ENCODE measurements at places on chromosomes 16 and 17.

GRCh38 chr17:4438162-4438944, 4.6 kb downstream of the SPNS3 start:
- DNase-seq, result no peak

- no peak for DNase-seq
Measured at GRCh38 chr17:50027172-50027880, 28.6 kb upstream of the ITGA3 start.

- no peak for DNase-seq
Measured at GRCh38 chr17:6392609-6393350, 42.1 kb downstream of the AIPL1 start.

- DNase-seq, result no peak
Measured at GRCh38 chr17:55426851-55427586, 5.4 kb upstream of the MMD start.

DNA sequence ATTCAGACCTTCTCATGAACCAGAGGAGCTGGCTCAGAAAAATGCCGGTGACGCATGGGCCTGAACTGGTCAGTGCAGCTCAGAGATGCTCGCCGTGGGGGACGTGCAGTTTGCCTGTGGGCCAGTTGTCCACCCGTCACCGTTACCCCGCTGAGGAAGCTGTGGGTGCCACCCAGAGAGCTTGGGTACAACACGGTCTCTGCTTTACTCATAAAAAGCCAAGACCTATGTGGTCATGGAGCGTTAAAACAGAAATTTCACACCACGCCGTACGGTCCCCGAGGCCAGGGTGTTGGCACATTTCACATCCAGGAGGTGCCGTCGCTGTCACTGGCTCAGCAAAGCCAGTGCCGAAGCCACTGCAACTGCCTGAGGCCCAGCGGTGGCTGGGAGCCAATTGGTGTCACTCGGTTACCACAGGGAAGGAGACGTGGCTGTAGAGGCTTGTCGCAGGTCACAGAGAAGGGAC, 120.9 kb downstream of the METRNL start:
- DNase-seq, result peak; percentile 48

- no peak for DNase-seq
Measured at GRCh38 chr17:45667591-45668171, 116.4 kb upstream of the CRHR1 start.

DNA sequence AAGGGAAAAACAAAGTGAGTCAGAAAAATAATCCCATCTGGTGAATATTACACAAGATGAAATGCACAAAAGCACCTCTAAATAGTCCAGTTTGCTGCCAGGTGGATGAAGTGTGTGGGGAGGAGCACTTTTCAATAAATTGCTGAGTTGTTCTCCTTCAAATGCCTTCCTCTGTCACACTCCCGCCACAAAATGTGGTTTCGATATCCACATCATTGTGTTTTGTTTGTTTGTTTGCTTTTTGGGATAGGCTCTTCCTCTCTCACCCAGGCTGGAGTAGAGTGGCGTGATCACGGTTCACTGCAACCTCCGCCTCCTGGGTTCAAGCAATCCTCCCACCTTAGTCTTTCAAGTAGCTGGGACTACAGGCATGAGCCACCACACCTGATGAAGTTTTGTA, 24.6 kb upstream of the SHISA9 start:
- DNase-seq, result no peak

DNA sequence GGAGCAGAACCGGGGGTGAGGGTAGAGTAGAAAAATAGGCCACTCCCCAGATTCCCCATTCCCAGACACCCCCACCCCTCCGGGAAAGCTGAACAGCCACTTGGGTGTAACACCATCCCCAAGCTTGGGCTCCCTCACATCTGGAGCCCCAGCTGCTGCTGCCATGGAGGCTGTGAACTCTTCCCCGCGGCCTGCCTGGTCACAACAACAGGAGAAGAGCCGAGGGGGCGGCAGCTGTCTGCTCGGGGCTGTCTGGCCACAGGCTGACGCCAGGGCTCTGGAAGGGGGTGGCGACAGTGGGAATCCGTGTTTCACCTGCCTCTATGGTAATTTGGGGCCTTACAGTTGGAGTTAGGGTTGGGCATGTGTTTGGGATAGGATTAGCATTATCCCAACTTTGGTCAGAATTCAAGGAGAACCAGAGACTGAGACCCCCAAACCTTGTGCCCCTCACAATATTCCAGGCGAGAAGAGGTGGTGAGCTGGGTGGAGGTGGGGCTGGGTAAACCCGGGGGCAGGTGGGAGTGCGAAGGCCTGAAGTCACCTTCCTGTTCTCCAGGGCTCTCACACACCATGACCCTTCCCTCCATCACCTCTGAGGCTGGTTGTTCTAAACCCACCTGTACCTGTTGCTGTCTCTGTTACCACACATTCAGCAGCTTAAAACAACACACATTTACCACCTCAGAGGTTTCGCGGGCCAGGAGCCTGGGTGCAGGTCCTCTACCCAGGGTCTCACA, 29.7 kb upstream of the NXPH3 start:
- no peak for DNase-seq

- DNase-seq, result no peak
Measured at GRCh38 chr17:65027305-65027704, 29.2 kb downstream of the GNA13 start.

- DNase-seq, result no peak
Measured at GRCh38 chr16:88938119-88938776, 38.8 kb downstream of the CBFA2T3 start.

GRCh38 chr16:73890186-73891128, 406.2 kb upstream of the PSMD7 start:
- no peak for DNase-seq

- no peak for DNase-seq
Measured at GRCh38 chr17:2571523-2572303, 21.7 kb upstream of the PAFAH1B1 start.

DNA sequence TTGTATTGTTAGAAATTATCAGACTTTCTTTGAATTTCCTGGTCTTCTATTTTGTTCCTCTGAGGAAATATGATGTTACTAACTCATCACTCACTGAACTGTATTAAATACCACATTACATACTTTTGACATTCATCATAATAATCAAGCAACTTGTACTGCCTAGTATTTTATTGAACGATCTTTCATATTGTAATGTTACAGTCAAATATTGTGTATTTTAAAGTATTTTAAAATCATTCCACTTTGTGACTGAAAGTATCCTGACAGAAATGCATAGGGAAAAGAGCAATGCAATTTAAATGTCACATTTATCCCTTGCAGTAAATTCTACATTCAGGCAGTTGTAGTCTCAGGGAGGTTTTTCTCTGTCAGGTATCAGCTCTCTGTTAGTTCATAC, 1557.4 kb downstream of the CDH8 start:
- no peak for DNase-seq

- DNase-seq, result no peak
Measured at GRCh38 chr17:30426292-30426691, 47.6 kb downstream of the CPD start.

DNA sequence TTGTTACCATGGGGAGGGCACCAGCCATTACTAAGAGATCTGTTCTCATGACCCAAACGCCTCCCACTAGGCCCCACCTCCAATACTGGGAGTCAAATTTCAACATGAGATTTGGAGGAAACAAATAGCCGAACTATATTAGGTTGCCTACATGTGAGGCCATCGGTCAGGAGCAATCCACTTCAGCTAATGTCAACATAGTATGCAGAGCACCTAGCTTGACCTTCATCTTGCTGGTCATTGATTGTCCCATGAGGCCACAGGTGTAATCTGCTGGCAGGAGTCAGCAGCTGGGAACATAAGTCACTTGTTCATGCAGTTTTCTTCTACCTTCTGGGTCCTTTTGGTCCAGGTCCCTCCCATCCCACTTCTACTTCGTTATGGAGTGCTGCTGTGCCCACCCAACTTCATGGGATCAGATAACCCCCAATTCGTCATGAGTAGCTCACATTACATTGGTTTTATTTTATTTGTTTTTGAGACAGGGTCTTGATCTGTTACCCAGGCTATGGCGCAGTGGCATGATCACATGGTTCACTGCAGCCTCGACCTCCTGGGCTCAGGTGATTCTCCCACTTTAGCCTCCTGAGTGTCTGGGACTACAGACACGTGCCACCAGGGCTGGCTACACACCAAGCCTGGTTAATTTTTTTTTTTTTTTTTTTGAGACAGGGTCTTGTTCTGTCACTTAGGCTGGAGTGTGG, 5.9 kb upstream of the KPNA2 start:
- DNase-seq, result no peak

GRCh38 chr16:69651217-69651616, 75.1 kb downstream of the NQO1 start:
- DNase-seq, result no peak

GRCh38 chr17:64177311-64178010, 47.5 kb upstream of the ERN1 start:
- no peak for DNase-seq

DNA sequence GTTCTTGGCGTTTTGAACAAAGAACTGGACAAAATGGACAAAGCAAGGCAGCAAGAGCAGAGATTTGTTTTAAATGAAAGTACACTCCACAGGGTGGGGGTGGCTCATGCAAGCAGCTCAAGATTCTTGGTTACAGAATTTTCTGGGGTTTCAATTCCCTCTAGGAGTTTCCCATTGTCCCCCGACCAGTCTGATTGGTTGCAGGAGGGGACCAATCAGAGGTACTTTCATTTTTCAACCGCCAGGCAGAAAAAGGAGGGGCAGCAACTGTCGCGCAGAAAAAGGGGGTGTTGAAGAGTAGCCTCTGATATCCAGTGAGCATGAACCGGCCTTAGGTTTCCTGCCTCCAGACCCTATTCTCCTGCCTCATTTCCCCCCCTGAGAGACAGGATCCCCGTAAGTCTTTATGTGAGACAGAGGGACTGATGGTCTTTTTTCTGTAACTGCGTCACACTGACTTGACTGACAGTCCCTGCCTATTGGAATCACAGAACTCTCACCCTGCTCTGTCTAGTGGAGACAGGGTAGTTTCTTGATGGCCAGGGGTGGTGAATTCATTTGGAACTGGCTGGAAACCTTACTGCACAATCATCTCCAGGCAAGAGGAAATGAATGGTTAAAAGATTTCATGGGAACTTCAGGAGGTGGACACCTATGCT, 59.4 kb upstream of the ALOX12 start:
- no peak for DNase-seq
